ENCODE measurements at places on chromosomes 6 and 20.

- no peak for DNase-seq
Observed at GRCh38 chr20:49890471-49891361, 24.6 kb downstream of the SPATA2 start.

GRCh38 chr20:24682496-24682985, 213.1 kb downstream of the SYNDIG1 start:
- no peak for DNase-seq

DNA sequence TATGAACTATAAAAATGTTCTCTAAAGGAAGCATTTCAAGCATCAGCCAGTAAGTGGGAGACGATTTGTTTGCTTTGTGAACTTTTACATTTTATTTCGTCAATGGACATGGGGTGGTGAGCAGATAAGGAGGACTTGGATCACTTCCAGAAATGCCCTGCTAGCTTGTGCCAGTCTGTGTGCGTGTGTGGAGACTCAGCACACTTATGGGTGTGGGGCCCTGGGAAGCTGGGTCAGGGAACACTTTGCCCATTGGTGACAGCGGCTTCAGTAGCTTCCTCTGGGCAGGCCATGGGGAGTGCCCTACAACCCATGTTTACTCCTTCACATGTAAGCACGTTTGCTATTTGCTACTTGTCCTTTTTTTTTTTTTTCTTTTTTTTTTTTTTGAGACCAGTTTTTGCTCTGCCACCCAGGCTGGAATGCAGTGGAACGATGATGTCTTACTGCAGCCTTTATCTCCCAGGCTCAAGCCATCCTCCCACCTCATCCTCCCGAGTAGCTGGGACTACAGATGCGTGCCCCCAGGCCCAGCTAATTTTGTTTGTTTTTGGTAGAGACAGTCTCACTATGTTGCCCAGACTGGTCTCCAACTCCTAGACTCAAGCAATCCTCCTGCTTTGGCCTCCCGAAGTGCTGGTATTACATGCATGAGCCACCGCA, 24.2 kb downstream of the PRDM1 start:
- no peak for DNase-seq

- no peak for DNase-seq
Observed at GRCh38 chr20:59223182-59223601, 59.6 kb downstream of the ZNF831 start.

GRCh38 chr20:41080866-41081265, 52.2 kb downstream of the TOP1 start:
- DNase-seq, result no peak

DNA sequence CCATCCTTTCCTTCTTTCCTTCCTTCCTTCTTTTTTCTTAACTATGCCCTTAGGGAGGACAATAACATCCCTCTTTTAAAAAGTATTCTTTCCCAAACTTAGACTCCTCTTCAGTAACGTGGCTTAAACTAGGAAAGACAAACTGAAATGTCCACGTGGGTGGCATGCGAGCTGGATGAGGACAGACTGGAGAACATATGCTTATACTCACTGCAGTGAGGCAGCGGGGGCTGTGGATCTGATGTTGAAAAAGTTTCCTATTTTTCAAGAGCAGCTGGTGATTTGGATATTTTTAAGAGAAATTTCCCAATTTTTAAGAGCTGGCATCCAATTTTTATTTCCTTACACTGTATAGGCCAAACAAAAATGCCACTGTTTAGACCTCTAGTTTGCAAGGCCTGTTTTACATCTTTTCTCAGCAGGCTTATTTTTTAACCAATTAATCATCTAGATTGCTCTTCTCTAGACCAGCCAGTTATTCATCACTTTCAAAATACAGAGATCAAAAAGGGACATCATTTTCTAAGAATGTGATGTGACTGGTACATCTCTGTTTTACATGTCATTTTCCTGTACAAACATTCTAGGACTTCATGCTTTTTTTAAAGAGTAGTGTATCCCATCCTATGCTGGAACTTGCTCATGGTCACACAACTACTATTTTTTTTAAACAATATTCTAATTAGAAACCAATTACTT, 226.5 kb downstream of the BTBD9 start:
- DNase-seq, result no peak

GRCh38 chr6:152050451-152051195, 243.1 kb downstream of the ESR1 start:
- no peak for DNase-seq

DNA sequence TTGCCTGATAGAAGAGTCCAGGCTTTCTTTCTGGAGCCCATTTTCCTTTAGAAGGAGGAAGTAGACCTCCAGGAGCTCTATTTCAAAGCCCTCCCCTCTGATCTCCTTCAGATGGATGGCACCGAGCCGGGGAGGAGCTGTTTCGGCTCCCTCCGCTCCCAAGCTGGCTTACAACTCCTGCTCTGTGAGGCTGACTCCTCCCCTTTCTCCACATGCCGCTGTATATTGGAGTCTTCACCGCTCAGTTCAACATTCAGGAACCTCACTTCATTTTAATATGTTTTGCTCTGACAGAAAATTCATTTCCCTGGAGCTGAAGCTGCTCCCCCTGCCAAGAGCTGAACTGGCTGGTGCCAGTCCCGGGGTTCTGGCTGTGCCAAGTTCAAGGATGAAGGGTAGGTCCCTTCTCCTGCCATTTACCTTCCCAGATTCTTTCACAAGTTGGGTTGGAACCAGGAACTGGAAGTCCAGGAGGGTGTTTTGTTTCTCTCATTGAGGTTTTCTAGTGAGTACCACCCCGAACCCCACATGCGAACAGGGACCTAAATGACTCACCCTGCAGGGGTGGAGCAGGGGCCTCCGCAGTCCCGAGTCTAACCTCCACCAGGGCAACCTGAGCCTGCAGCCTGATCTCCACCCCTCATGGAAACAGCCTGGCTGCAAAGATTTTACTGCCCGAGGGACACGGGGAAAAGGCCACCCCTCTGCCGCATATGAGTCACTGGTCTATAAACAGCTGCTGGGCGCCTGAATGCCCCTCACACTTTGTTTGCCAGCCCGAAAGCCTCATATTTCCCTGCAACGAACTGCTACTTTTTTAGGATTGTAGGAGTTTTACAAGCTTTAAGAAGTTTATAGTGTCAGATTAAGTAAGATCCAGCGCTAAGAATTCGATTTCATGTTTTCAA, 68.6 kb upstream of the FOXA2 start:
- DNase-seq, result no peak

DNA sequence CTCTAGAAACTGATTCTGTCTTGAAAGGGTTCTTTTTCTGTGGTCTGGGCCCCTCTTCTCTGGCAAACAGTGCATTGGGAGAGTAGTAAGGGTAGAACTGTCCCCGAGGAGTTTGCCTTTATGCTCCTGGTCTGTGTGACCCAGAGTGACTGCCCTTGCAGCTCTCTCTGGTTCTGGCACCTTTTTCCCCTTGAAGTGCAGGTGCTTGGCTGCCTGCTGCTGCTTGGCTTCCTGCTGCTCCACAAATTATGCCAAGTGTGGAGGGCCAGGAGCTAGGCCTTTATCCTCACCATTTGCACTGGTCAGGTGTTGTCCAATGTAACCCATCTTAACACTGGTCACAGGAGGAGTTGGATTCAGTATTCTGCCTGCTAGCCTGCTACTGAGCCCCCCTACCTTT, 11.2 kb downstream of the KIZ start:
- DNase-seq, result no peak

DNA sequence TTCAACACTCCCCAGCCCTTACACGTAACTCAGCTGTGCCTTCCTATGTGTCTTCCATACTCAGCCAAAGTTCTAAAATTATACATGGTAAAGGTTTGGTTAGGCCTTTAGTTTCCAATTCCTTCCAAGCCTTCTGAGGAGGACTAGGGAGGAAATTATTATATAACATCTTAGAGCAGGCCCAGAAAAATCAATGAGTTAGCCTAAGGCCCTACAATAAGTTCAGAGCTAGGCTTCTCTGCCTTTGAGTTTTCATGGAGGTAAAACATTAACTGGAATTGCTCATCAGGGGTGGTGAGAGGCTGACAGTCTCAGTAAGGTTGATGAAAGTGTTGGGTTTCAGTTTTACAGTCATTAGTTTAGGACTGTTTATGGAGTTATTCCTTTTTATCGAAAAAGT, 286.0 kb downstream of the ADGB start:
- DNase-seq, result no peak

GRCh38 chr6:89116702-89117101, 1.2 kb downstream of the SRSF12 start:
- DNase-seq, result no peak

- peak; percentile 53 for DNase-seq
Observed at GRCh38 chr6:15313367-15313766, 67.5 kb downstream of the JARID2 start.

DNA sequence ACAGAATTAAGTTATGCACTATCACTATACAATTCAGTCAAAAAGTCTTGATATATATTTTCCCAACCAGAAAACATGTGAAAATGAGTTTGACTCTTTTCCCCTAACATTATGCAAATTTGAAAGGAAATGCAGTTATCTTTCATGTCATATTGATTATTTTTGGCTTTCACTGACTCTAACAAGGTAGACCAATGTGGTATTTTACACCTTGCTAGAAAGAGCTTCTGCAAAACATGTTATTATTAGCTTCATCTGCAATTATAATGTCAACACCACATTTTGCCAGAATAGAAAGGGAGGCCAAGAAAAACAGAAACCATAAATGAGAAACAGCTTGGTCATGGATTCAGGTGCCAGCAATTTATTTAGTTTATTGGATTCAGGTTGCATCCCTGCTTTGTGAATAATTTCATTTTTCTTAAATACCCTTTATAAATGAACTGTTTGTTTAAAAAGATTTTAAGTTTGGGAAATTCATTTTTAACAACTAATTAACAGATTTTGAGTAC, 226.1 kb upstream of the GJE1 start:
- peak; percentile 31 for DNase-seq

- no peak for DNase-seq
Observed at GRCh38 chr6:168248148-168248620, 71.4 kb downstream of the DACT2 start.

- DNase-seq, result no peak
Observed at GRCh38 chr20:44770484-44771171, 25.0 kb downstream of the KCNK15 start.

DNA sequence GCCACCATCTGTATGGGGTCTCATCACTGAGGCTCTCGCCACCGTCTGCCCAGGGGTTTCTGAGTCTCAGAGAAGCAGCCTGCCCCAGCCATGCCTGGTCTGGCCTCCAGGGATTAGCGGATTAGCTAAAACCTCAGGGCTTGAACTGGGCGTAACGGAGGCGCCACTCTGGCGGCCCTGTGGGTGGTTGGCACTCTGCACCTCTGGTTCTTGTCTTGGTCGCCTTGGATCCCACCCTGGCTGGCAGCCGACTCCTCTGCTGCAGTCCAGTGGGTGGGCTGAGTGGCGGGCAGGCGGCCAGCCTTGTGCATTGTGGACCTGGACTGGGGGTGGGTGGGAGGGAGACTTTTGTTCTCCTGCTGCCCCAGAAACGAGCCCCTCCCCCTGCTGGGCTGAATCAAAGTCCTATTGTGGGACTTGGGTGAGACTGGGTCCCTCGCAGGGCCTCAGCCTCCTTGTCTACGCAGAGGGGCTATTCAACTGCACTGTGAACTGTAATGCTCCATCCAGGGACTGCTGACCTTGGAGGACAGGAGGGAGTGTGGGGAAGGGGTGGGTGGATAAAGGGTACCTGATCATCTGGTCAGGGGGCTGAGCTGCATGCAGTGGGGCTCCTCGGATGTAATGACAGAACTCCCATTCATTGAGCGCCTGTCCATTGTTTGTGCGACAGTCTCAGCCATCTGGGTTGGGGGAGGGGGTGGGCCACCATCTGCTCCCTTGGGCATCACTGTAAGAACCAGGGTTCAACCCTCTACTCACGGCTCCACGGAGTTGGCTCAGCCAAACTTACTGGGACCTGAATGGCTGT, 23.9 kb downstream of the SUN5 start:
- DNase-seq, result no peak

DNA sequence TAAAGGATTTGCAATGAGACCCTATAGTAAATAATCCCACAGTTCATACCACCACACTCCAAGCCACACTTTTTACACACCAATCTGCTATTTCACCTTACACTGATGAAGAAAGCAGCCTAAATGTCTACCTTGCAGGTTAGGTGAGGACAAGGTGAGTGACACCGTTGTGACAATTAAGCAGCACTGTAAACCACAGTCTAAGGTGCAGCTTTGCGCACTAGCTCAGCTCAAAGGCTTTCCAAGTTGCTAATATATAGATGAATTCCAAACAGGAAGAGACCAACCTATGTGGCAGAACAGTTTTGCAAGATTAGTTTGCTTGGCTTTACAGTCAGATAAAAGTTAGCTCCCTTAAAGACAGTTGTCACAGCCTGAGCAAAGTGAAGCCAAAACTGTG, 429.5 kb upstream of the MARCKS start:
- no peak for DNase-seq

DNA sequence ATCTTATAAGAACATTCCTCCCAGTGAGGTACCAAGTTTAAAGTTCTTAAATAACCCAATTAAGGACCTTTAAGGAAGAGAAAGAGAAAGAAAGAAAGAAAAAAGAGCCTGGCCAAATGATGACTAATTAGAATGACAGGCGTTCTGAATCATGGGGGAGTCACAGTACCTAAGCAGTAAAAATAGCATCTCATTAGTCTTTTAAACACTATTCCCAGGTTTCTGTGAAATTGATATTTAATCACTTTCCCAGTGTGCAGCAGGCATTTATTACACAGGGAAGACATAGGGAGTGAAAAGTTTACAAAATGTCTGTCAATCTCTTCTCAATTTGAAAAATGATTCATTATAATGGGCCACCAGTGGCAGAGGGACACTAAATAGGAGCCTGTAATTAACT, 251.4 kb upstream of the MANEA start:
- DNase-seq, result peak; percentile 84

- peak; percentile 85 for DNase-seq
Observed at GRCh38 chr20:64164123-64164836, at the start of gene MYT1. Gene MYT1, plus strand, starts transcription at chr20:64164452. Its CDS starts 34,410 bp downstream, at chr20:64198862.

DNA sequence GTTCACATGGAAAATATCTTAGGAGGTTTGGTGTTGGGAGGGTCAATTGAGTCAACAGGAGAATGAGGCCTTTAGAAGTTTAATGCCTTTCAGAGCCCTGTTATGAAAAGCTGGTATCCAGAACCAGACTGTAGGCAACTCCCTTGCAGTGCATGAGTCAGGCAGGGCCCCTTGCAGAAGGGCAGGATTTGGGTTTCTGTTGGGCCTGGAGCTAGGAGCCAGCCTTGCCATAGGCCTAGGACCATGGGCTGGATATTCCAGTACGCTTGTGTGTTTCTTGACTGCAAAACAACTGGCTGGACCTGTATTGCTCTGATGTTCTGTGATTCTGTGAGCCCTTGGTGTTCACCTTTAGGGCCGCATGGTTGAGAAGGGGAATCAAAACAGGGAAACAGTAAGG, 350.9 kb upstream of the PRND start:
- DNase-seq, result no peak

- DNase-seq, result no peak
Observed at GRCh38 chr6:116616737-116617053, 416 bp downstream of the RSPH4A start.

DNA sequence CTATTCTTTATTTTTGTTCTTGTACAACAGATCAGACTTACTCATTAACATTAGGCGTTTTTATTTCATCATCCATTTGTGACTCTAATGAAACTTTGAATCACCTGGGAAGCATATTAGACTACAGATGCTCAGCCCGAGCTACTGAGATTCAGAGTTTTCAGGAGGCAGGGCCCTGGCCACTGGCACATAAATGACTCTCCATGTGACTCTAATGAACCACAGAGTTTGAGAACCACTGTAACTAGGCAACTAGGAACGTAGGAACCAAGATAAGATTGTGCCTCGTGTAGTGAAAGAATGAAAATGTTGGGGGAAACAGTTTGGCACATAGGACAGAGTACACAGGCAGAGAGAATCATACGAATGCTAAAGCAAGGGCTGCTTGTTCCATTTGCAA, 405.9 kb upstream of the BTBD3 start:
- no peak for DNase-seq
